ENCODE measurements at places on chromosomes 1 and 21. TPM values are rescaled to one million over a fixed set of nuclear protein-coding genes. Genes with fewer than 3 reads are reported as not detected.

- no peak overlapping the region for H3K4me3 ChIP-seq
- peak overlapping the region; percentile 4 for H3K27ac ChIP-seq
- H3K36me3 ChIP-seq: peaks cover 46% of the 10 kb centered on the region
- DNase-seq: no peak
Observed at GRCh38 chr1:183544598-183545297, 45.5 kb downstream of the NCF2 start.

Gene NKAIN1
- 1.9 TPM for total RNA-seq

Gene UTS2
- not detected for total RNA-seq

DNA sequence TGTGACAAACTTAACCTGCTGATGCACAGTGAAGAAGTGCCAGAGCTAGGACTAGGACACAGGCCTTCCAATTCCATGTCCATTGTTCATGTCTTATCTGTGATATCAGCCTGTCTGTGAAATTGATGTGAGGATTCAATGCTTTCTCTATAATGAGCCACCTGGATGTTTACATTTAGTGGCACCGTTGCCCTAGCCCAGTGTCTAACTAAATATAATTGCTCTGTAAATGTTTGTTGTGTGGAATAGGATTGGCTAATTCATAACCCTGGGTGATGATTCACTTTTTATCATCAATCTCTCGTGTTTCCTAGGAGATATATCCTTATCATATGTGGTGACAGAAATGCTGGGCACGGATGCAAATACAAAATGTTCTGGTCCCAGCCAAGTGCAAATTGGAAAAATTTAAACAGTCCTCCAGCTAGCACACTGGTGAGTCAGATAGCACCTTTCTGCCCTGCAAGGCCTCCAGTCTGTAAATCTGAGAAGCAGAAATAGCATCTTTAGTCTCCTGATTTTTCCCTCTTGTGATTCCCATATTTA lies 46.9 kb upstream of the GNG12 start:
- no peak for DNase-seq
- no peaks in the 10 kb centered on the region for H3K27me3 ChIP-seq
- no peak overlapping the region for H3K27ac ChIP-seq
- H3K36me3 ChIP-seq: no peaks in the 10 kb centered on the region
- H3K4me1 ChIP-seq: peaks cover 7% of the 10 kb centered on the region
- H3K4me3 ChIP-seq: no peak overlapping the region

GRCh38 chr1:227934476-227935313 lies 13.0 kb downstream of the WNT9A start:
- peaks cover 5% of the 10 kb centered on the region for H3K27me3 ChIP-seq
- H3K27ac ChIP-seq: no peak overlapping the region
- DNase-seq: no peak
- H3K4me1 ChIP-seq: peaks cover 5% of the 10 kb centered on the region

Gene OR10R2
- not detected for total RNA-seq
